ENCODE measurements at places on chromosomes 6 and 20.
A peak's percentile ranks its signal among the peaks of the same experiment; 100 is the strongest.

DNA sequence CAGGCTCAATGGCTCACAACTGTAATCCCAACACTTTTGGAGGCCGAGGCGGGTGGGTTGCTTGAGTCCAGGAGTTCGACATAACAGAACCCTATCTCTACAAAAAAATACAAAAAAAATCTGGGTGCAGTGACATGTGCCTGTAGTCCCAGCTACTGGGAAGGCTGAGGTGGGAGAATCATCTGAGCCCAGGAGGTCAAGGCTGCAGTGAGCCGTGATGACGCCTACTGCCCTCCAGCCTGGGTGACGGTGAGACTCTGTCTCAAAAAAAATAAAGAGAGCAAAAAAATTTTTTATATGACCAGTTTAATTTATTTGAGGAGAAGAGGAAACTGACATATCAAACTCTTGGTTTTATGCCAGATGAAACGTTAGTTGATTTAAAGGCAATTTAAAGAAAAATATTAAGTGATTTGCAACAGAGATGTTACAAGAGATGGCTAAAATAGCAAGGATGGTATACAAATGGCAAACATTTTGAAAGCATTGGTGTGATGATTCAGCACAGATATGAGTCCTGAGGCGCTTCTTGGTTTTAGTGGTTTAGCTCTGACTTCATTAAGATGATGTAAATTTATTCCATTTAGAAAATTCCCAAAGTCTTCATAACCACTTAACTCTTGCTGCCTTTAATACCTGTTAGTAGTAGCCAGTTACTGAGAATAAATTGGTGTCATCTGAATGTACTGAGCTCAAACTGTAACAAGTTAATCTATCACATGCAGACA is 17.7 kb downstream of the GTF2H5 start:
- no peak for DNase-seq

DNA sequence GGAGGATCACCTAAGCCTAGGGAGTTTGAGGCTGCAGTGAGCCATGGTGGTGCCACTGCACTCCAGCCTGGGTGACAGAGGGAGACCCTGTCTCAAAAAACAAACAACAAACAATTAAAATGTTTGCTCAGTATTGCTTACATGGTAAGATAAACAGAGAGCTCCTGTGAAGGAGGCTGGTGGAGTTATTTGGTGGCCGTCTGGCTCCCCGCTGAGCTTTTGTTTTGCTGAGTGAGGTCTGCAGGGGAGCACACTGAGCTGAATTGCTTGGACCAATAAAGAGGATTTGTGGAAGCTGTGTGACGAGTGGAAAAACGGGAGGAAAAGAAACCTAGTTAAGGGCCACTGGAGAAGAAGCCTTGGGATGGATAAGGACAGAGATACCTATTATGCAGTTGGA is 41.1 kb upstream of the BMP6 start:
- no peak for DNase-seq

DNA sequence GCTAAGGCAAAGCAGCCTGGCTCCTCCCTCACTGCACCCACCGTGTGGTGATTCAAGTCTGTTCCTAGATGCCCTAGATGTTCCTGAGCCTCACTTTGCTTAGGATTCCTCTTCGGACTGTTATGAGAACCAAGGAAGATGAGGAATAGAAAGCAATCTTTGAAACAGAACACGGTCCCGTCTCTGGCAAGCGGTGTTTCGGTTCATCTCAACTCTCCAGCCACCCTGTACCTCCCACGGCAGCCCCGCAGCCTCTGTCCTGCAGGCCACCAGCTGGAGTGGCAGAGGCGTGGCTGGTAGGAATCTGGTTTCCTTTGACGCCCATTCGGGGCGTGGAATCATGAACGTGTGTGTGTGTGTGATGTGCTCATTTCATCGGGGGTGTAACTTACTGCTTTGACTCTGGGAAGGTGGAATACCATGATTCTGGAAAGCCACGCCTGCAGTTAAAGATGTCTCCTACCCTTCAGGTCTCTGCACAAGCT is 21.3 kb downstream of the PDE10A start:
- DNase-seq, result no peak

DNA sequence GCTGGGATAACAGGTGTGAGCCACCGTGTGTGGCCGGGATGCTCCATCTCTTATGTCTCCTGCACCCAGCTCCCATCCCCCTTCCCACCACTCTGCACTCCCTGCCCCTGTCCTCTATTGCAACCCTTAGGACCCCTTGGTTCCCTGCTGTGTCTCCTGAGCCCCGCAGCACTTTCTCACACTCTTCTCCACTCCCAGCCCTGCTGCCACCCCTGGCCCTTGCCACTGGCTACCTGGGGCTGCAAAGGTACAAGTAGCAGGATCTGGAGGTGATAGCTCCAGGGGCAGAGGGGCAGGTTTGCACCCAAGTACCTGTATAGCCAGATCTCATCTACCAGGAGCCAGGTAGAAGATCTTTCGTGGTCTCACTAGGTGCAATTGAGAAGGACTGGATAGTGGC is 6.6 kb upstream of the CPXM1 start:
- no peak for DNase-seq

GRCh38 chr6:99138445-99138844 is 190.7 kb upstream of the FBXL4 start:
- DNase-seq, result no peak

DNA sequence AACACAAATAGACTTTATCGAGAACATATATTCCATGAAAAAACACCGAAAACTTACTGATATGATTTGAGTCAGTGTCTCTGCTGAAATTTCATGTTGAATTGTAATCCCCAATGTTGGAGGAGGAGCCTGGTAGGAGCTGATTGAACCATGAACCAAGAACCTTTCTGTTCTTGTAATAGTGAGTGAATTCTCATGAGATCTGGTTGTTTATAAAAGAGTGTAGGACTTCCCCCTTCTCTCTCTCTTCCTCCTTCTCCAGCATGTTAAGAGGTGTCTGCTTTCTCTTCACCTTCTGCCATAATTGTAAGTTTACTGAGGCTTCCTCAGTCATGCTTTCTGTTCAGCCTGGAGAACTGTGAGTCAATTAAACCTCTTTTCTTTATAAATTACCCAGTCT is 1289.3 kb upstream of the CITED2 start:
- no peak for DNase-seq

GRCh38 chr6:75381877-75382633 is 97.5 kb upstream of the TMEM30A start:
- DNase-seq, result no peak

DNA sequence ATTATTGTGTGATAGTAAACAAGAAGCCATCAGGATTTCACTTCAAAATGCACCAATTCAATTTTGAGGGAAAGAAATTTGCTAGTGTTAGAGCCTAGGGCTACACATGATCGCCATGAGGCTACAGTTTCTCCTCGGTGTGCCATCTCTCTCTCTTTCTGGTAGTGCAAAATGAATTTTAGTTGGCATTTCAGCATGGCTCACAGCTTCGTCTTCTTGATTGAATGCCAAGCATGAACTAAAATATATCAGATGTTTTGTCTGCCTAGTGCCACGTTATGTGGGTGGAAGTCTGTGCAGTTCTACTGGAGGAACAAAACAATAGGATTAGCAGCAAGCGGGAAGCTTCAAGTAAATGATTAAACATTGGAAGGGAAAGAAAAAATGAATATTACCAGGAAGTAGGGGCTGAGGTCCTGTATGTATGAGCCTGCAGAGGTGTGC is 6.8 kb upstream of the MRAP2 start:
- no peak for DNase-seq

GRCh38 chr6:153962555-153962954 is 76.5 kb upstream of the OPRM1 start:
- DNase-seq, result no peak

DNA sequence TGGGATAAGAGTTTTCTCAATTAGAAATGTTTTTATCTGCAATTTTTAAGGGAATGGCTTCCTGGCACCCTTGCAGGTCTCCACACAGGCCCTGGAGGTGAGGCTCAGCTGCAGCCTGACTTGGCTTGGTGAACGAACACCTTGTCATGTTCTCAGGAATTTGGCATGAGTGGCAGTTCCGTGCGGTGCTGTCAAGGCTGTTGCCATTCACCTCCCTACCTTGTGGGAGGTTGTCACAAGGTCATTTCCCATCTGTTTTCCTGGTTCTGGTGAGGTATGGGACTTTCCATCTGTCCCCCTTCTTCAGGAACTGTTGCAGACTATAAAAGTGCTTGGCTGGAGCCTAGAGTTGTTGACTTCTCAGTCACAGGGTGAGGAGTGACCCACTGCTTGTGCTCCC is 82.9 kb downstream of the ELOVL4 start:
- DNase-seq, result no peak

- DNase-seq, result no peak
These were observed 106.5 kb downstream of the HTR1B start for GRCh38 chr6:77356821-77357220.

- DNase-seq, result peak; percentile 8
These were observed 54.0 kb upstream of the REV3L start for GRCh38 chr6:111536910-111537527.

- DNase-seq, result no peak
These were observed 34.2 kb downstream of the ZNF391 start for GRCh38 chr6:27422651-27423332.

DNA sequence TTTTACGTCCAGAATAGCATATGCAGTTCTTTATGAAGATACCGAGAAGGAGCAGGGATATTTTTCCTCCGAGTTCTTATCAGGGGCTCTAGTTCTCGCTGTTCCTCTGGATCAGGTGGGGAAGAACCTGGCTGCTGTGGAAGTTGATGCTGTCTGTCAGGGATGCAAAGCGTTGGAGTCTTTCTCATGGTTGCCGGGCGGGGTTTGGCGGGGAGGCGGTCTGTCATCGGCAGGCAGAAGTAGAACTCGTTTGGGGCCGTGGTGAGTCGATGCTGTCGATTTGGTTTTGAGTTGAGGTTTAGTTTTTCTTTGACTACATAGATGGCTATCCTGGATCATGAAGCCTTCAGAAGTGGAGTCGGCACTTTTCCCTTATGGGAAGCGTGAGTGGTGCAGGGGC is 691.2 kb downstream of the QKI start:
- DNase-seq, result no peak

GRCh38 chr6:156485150-156485549 is 292.0 kb upstream of the ARID1B start:
- DNase-seq, result no peak

DNA sequence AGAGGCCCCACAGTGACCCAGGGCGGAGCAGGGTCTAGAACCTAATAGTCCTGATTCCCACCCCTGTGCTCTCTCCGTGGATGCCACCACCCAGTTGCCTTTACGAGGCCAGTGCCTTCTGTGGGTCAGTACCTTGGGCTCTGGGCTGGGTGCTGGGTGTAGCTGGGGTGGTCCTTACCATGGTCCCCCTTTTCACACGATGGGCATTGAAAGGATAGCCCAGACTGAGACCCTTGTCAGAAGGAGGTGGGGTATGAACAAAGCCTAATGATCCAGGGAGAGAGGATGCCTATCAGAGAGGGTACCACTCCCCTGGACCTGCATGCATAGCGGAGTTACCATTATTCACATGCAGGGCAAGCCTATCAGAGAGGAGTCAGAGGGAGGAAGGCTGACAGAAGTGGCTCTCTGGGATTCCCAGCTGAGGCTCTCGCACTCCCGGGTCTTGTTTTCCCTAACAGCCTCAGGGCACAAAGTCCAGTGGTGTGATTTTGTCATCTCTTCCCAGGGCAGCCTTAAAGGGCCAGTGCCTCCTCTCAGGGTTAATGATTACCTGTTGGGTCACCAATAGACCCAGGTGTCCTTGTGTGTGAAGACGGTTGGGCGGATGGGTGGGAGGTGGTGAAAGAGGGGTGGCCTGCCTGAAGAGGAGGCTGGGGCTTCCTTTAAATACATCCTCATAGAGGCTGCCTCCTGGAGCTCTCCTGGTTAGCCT is 36.2 kb downstream of the VEGFA start:
- no peak for DNase-seq

DNA sequence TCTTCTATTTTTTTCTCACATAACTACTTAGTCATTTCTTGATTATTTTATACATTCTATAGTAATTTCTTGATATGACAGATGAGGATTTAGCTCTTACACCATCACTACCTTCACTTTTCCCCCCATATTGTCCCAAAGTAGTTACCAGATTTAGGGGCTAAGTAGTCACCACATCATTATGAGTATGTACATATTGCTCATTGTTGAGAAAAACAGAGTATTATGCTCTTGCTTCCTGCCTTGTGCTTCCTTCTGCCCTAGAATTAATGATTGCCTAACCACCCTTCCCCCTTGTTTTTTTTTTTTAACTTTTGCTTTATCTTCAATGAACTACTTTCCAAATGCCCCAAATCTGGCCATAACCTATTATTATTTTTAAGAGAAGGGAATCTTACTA is 6.8 kb upstream of the HLA-B start:
- no peak for DNase-seq

- no peak for DNase-seq
These were observed 50.6 kb downstream of the TRAF3IP2 start for GRCh38 chr6:111555036-111555435.

DNA sequence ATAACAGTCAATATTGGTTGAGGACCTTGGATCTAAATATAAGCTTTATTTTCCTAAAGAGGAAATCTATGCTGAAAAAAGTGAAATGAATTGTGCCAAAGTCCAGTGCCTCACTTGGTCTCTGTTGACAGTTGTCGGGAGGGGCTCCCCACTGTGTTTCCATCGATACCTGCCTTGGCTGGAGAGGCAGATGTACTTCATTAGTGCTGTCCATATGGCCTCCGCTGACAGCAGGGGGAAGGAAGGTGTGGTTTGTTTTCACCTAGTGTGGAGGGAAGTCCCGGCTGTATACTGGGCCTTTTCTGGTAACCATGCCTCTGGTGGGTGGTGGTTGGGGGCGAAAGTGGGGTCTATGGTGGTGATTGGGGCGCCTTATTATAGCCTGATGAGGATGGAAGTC is 42.7 kb downstream of the CD2AP start:
- no peak for DNase-seq

DNA sequence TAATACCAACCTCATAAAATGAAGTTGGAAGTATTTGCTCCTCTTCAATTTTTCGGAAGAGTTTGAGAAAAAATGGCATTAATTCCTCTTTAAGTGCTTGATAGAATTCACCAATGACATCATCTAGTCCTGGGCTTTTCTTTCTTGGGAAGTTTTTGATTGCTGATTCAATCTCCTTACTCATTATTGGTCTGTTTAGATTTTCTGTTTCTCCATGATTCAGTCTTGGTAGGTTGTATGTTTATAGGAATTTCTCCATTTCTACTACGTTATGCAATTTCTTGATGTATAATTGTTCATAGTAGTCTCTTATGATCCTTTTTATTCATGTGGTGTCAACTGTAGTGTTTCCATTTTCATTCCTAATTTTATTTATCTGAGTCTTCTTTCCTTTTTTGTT is 176.9 kb upstream of the PRND start:
- DNase-seq, result no peak

DNA sequence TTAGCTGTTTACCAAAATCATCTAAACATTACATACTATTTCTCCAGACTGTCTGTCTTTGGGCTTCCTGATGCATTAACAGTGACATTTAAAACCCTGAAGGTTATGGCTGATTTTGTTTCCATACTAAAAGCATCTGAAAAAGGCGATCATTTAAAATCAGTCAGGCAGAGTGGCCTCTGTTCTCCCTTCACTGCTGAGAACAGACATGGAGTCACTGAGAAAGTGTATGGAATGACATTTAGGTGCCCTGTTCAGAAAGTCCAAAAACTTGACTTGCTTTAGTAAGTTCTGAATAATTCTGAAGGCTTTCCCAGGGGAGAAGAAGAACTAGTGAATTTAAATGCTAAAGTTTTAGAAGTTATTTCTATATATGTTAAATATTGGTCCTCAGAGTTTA is 83.0 kb downstream of the MAP7 start:
- DNase-seq, result no peak

Measured in bone marrow (tissue), 2 donors.